ENCODE measurements at places on chromosomes 7 and 10.

- DNase-seq, result no peak
Observed at GRCh38 chr7:18457832-18458231, 37.7 kb upstream of the HDAC9 start.

- DNase-seq, result no peak
Observed at GRCh38 chr7:22726345-22726906, 574 bp upstream of the IL6 start.

DNA sequence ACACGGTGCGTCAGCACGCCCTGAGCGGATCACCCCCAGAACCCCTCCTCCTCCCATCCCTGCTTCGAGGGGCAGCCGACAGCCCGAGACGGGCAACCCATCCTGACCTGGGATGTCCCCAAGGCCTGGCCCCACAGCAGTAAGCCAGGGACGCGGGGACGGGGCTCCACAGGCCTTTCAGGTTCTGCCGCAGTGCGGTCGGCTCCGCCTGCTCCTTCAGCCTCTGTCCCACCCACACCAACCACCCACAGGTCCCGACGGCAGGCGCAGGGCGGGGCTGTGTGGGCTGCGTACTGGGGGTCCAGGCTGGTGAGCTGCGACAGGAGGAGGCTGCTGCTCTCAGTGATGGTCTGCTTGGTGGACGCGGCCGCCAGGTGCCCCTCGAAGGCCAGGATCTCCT, 16.7 kb downstream of the INTS1 start:
- no peak for DNase-seq

DNA sequence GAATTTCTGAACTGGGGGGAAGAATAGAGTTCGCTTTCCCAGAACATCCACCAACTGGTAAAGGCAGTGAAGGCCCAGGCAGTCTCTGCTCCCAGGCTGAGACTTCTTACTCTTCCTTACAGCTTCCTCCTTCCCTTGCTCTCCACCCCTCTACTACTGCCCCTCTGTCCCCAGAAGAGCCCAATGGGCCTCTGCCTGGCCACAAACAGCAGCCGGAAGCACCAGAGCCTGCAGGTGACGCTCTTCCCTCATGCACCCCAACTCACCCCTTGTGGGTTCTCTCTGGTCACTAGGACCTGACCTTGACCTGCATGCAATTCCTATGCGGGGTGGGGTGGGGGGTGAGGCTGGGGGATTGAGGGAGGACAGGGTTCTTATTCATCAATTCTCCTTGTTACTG, 16.5 kb downstream of the FAM131B start:
- no peak for DNase-seq

- no peak for DNase-seq
Observed at GRCh38 chr10:121702351-121703320, 104.4 kb upstream of the FGFR2 start.

DNA sequence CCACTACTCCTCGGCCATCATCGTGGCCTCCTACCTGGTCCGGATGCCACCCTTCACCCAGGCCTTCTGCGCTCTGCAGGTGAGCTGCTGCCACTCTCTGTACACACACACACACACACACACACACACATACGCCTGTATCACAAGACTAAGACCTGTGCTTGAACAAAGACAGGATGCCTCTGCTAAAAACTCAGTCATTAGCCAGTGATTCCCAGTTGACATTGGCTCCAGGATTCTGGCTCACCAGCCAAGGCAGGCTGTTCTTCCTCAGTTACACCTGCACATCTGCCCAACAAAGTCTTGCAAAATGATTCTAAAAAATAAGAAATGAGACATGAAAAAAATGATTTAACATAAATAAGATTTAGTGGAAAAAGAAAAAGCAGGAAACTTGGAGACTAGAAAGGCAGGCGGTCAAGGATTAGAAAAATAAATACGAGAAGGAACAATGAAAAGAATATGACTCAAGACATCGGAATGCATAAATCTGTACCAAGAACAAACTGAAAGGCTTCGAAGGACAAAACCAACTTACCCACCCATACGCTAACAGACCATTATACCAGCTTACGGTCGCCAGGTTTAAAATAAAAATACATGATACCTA, 7.4 kb upstream of the LRRC18 start:
- no peak for DNase-seq

- DNase-seq, result no peak
Observed at GRCh38 chr10:48490946-48491345, 113.9 kb downstream of the ARHGAP22 start.

DNA sequence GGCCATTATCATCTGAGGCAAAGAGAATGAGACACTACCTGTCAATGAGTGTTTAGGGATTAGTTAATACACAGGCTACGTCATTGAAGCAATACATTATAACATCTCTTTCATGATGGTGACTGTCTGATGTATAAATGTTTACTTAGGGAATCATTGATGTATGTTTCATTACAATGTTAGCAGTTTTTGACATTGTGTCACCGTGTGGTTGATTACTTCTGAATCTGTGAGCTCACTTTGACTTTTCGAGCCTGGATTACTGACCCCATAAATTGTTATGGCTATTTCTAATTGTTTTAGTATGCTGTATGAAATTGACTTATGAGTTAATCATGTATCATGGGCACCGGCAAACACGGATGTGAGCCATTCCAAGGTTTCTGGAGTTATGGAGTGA, 494.0 kb downstream of the MAGI2 start:
- no peak for DNase-seq

DNA sequence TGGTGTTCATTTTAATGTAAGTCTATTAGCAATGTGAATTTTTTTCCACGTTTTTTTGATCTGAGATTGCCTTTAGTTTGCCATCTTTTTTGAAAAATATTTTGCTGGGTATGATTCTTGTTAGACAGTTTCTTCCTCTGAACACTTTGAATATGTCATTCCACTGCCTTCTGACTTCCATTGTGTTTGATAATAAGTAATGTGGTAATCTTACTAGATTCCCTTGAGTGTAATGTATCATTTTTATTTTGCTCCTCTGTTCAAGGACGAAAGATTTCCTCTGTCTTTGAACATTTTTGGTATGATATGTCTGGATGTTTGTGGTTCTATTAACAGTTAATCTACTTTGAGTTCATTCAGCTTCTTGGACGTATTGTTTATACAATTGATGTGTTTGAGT, 371.4 kb downstream of the SUGCT start:
- no peak for DNase-seq

DNA sequence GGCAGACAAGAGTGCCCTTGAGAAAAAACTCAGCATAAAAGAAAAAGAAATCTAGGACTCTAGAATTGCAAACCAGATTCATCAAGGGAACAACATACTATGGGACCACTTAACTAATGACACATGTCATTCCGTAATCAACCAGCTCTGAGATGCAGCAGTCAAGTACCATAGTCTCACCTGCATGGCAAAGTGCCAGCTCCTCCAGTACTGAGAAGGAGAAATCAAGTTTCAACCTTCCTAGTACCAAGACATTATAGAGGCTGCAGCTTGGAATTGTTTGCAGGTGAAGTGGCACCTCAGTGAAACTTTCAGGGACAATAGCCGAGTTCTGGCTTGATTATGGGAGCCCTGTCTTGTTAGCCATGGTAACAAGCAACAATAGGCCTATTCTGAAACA, 11.5 kb downstream of the STEAP1 start:
- DNase-seq, result no peak

- DNase-seq, result no peak
Observed at GRCh38 chr10:17663450-17663849, 19.5 kb downstream of the STAM start.

DNA sequence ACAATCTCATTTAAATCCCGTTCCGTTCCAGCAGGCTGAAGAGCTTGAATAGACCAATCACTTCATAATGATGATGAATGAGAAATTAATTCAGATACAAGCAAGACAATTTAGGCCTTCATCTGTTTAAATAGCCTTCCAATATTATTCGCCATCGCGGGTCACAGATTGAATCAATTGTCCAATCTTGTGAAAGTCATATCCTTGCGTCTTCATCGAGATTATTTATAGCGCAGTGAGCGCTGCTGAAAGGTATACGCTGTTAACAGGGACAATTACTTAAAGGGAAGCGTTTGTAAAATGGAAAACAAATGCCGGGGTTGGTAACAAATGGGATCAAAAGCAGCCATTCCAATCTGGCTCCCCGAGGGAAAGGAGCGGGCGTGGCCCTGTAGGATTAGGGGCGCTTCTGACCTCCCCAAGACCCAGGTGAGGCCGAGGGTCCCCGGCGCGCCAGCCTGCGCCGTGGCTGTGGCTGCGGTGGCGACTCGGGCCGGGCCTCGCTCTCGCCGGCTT, 8.6 kb downstream of the EVX1 start:
- DNase-seq, result no peak

GRCh38 chr10:58625070-58625469, 112.4 kb downstream of the BICC1 start:
- DNase-seq, result no peak

- DNase-seq, result no peak
Observed at GRCh38 chr7:3244241-3244814, 56.7 kb upstream of the SDK1 start.

- no peak for DNase-seq
Observed at GRCh38 chr7:142772051-142772450, 1.3 kb downstream of the PRSS2 start.

DNA sequence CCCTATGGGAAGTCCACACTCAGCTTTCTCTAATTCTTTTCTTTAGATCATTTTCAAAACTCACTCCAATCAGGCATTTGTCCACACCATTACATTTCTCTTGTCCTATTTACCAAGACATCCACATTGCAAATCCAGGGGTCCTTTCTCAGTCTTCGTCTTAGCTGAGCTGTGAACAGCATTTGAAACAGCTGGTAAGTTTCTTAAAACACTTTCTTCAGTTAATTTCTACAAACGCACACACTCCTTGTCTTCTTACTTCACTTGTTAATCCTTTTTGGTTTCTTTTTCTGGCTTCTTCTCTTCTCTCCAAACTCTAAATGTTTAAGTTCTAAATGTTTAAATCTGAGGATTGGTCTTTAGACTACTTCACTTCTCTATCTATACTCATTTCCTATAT, 769.3 kb downstream of the PHTF2 start:
- DNase-seq, result no peak

DNA sequence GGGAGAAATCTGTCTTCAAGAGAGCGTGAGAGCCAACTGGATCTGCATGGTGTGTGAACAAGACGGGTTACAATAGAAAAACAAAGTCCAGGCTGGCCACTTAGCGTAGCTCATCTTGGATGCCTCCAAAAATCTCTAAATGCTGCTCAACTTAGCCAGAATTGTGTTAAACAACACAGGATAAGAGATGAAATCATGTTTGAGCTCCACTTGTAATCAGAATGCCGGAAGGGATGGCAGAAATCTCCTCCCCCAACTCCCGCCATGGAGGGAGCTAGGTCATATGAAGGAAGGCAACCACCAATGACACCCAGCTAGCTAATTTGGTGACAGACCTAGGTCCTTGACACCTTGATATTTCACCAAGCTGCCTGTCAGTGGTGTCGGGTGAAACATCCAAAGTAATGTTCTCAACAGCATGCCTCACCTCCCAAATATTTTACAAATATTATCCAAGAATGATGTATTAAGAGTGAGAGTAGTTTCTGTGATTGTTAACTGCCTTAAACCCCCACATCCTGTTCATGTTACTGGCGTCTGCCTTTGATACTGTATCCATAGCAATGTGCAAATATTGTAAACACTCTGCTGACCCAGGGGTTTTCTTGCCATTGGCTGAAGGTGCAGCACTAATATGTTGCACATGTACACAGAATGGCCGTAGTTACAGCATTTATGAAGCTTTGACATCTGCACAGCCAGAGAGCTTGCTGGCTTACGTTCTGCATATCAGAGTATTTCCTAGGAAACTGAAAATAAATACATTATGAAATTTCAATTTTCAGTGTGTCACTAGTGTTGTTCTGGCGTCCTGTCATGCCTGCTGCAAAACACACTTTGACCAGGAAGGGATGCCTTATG, 25.8 kb downstream of the TMEM254 start:
- no peak for DNase-seq

DNA sequence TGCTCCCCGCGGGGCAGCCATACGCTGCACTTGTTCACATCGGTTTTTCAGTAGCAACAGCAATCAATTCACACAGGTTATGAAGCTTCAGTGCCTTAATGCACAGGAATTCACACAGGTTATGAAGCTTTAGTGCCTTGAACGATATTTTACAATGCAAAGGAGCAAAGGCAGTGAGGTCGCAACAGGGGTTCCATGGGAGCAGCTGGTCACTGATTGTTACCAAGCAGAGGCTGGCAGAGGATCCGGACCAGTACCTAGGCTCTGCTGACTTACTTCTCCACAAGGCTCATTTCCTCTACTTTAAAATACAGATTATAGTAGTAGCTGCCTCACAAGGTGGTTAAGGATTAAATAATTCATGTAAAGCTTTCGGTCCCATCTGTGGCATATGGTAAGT, 95.2 kb upstream of the ODAD2 start:
- DNase-seq, result no peak

- DNase-seq, result no peak
Observed at GRCh38 chr10:32489158-32489557, 43.2 kb downstream of the CCDC7 start.

DNA sequence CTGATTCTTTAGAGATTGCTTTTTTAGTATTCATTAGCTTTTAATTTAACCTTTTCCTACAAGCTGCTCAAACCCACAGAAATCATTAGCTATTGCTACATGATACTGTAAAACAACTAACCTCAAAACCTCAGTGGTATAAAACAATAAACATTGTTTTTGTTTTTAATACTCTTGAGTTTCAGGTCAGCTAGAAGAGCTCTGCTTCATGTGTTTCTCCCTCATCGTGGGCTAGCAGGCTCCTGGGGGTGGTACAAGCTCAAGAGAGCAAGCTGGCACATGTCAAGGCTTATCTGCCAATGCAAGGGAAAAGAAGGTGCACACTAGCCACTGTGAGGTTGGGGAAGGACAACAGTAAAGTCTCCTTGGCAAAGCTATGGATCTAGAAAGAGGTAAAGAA, 232.9 kb upstream of the PHF14 start:
- DNase-seq, result no peak

DNA sequence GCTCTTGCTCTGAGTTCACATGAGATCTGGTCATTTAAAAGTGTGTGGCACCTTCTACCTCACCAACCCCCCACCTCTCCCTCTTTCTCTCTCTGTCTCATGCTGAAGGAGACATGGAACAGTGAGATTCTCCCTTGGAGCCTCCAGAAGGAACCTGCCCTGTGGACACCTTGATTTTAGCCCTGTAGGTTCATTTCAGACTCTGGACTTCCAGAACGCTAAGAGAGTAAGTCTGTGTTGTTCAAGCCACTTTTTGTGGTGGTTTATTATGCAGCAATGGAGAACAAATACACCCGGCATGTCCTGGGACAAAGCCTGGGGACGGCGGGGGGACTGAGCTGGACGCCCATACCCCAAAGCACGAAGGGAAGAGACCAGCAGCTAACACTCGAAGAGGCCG, 20.7 kb upstream of the GIMAP8 start:
- DNase-seq, result no peak

GRCh38 chr7:157540606-157541294, 203.9 kb downstream of the DNAJB6 start:
- DNase-seq, result no peak

DNA sequence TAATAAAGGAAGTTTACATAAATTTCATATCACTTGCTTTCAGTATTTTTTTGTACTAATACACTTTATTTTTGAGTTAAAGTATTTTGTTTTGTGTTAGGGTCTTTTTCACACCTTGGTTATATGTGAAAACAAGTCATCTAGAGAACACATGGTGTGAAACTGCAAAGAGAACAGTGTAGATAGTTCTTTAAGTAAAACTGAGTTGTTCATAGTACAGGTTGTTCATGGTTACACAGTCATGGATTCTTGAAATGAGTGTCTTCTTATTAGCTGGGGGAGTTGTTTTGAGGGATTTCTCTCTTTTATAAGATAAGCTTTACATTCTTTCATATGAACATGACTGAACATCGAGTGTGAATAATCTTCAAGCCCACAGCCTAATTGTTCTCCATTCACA, 244.2 kb downstream of the THSD7A start:
- DNase-seq, result no peak

GRCh38 chr7:144975882-144976281, 140.0 kb upstream of the TPK1 start:
- DNase-seq, result no peak
